ENCODE measurements at places on chromosomes 1 and 21.

GRCh38 chr1:9294910-9295636 is 2.4 kb downstream of the SPSB1 start:
- DNase-seq: no peak

DNA sequence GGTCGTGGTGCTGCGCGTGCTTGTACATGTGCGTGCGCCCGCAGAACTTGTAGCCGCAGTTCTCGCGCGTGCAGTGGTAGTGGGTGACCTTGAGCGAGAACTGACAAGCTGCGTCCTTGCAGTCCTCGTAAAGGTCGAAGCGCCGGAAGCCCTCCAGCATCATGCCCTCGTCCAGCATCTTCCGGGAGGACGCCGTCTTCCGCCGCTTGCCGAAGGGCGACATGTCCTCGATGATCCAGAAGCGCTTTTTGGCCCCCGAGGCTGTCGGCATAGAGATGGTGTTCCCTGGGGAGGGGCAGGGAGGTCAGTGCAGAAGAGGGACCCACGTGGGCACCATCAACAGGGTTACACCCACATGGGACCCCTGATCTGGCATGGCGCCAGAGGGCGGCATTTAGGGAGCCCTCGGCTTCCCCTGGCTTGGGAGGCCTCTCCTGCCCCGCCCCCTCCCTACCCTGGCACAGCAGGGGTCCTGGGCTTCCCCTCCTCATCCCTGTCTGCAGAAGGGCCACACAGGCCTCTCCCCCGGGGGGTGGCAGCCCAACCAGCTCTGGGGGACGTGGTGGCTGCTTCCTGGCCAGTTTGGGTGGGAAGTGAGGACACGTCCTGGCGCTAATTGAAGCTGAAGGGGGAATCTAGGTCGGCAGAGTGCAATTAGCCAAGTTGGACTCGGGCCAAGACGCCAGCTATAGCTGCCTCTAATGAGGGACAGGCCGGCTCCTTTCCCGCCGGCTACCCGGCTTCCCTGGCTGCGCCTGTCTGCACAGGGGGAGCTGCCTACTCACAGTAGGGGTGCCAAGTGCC is 156.5 kb downstream of the CASZ1 start:
- DNase-seq: no peak

DNA sequence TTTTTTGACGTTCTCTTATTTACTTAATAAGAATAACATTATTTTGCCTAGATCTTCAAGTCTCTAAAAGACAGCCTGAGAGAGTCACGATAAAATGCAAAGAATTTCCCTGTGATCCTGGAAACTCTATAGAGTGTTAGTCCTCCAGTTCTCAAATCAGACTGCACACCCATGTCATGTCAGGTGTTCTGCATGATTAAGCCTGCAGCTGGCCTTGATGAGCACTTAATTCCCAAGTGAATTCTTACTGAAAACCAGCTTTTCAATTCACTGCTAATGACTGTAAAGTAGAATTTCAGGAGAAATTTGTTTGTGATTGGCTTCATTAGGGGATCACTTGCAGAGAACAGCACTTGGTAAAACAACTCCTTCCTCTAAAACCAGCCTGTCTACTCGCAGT is 41.9 kb downstream of the CHML start:
- DNase-seq: no peak

GRCh38 chr1:117633936-117634335 is 28.1 kb downstream of the TENT5C start:
- no peak for DNase-seq

GRCh38 chr21:28627691-28628090 is 365.0 kb downstream of the LTN1 start:
- DNase-seq: no peak

DNA sequence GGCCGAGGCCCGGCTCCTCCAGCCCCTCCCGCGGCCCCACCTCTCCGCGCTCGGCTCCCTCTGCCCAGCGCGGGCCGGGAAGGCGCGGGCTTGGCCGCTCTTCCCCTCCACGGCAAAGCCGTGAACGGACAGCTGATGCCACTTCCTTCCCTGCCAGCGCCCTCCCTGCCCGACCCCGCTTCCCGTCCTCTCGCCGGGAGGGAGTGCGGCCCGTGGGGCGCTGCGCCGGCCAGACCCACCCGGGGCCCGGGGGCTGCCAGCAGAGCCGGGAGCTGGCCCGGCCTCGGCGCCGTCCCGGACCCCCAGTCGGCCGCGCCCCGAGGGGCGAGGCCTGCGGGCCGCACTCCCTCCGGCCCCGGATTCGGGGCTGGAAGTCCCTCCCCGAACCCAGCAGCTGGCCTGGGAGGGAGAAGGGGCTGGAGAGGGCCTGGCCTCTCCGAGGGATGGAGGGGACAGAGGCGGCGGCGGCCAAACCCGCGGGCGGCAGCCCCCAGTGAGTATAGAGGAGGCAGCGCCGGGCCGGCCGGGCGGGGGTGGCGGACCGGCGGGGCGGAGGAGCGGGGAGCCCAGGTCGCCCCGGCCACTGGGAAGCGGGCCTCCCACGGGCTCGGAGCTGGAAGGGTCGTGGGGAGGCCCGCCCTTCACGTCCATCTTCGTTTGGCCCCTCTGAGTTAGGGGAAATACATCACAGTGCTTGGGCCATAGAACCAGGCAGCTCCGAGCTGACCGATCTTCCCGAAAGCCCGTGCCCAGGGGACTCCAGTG is at the start of gene KIAA1614:
Gene KIAA1614 (plus strand): TSS at position 97 of the 765 bp plus-strand sequence. CDS start 347 bp downstream, at position 444.
- no peak for DNase-seq

DNA sequence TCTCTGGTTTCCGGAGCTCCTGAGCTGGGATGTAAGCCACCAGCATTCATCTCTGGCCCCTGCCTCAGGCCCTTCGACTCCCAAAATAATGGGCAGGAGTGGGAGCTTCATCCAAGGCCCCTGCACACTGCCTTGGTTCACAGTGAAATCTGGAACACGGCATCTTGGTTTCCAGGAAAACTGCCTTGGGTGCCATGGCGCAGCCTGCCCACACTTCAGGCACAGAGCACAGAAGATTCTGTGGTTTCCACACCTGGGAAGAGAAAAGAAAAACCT is 48.8 kb upstream of the POFUT2 start:
- no peak for DNase-seq

DNA sequence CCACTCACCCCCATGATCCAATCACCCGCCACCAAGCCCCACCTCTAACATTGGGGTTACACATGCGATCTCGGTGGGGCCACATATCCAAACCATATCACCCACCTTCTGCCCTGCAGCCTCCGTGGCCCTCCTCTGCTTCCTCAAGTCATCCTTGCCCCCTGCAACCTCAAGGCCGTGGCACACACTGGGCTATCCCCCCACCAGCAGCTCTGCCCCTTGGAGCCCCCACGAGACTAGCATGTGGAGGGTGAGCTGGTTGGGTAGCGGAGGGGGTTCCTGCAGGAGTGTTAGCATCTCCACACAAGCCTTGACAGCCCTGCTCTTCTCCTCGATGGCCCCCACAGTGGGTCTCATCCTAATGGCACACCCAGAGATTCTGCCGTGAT is 100.8 kb downstream of the TOMM20 start:
- DNase-seq: no peak

DNA sequence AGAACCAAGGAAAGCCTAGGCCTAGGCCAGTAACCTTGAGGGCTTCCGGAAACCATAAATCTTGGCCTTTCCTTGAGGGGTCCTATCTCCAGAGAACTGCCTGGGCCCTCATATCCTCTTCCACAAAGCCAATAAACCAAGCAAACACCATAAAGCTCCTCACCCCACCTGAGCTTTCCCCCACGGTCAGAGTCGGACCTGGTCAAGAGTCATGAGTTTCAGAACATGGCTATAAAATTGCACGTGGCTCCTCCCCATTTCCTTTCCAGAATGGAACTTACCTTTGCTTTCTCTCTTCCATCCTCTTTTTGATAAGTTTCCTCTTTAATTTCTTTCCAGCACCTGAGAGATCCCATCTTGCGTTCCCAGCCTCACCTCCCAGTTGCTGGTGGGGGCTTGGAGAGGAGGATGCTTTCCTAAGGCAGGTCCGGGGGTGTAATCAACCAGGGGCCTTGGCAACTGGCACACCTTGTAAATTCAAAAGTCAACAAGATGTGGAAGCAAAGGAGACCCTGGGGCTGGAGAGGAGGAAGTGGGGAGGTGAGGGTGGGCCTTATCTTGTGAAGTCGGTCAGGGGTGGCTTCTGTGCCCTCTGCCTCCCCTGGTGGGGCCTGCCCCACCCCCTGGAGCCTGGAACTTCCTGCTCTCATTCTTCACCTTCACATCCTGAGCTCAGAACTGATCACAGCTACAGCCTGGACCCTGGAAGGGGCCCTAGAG is 259.9 kb downstream of the FOXD2 start:
- no peak for DNase-seq

- no peak for DNase-seq
Observed at GRCh38 chr1:64398936-64399335, 71.0 kb upstream of the CACHD1 start.

- DNase-seq: no peak
Observed at GRCh38 chr1:244196571-244197285, 145.6 kb downstream of the ZBTB18 start.

- no peak for DNase-seq
Observed at GRCh38 chr1:101220906-101221305, 15.9 kb upstream of the S1PR1 start.

GRCh38 chr1:111920221-111921024 is 69.0 kb downstream of the KCND3 start:
- DNase-seq: no peak

DNA sequence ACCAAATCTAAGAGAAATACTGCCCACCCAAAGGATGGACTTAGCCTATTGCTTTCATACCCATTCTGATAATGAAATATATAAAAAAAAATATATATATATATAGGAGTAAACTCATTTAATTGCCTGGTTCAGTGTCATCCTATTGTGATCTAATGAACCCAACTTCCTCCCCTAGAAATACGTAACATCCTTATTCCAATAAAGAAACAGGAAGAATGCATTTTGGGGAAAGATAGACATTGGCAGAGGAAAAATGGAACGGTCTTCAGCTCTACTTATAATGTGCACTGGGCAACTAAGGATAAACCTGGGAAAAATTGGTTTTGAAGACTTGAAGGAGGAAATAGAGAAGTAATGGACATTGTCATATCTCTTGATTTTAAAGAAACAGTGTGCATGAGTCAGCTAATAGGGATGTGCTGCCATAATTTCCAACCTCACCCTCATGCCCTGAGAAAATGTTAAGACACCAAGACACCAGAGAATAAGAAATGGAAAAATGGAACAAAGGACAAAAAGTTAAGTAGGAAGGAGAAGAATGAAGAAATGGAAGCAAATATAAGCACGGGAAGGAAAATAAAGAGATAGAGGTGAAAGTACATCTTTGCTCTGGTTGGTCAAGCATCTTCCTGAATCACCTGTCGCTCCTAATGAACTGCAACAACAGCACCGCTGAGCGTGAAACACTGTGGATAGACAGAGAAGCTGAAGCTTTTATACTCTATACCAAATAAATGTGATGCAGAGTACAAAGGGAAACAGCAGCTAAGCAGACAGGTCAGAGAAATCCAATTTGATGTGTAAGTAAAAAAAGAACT is 5.4 kb downstream of the UBR4 start:
- no peak for DNase-seq

GRCh38 chr1:152461544-152461943 is 47.5 kb upstream of the CRNN start:
- no peak for DNase-seq

DNA sequence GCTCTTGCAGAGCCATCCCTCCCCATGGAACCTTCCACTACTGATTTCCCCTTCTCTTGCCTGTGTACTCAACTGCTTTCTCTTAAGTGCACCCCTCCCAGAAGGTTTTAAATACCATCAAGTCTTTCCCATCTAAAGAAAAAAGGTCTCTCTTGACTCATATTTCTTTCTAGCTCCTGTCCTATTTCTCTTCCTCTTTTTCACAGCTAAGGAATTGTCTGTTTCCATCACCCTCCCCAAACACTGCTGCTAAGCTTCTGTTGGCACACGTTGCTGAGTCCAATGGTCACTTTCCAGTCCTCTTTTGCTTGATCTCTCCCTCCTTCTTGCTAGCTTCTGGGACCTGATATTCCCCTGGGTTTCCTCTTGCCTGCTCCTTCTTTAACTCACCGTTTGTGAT is 13.3 kb upstream of the GNL2 start:
- DNase-seq: no peak

DNA sequence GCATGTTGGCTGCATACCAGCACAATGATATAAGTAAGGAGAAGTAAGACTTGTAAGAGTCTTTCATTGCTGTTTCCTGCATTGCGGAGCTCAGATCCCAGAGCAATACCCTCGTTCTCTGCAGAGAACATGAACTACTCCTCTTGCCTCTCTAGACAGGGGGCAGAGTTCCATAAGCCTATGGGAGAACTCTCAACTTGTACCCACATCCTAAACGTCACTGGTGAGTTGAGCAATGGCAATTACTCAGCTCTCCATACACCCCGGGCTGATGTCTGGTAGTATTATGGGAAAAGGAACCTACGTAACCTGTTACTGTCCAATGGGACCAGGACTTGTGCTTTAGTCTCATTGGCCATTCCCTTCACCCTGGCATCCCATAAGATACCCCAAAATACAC is 27.3 kb upstream of the ZNF496 start:
- DNase-seq: no peak

- no peak for DNase-seq
Observed at GRCh38 chr21:26368591-26369320, 198.2 kb upstream of the APP start.

GRCh38 chr1:85001742-85002141 is 4.8 kb upstream of the MCOLN2 start:
- no peak for DNase-seq

GRCh38 chr1:240319998-240320397 is 228.3 kb downstream of the FMN2 start:
- DNase-seq: no peak

- DNase-seq: no peak
Observed at GRCh38 chr1:111197598-111198284, 2.7 kb downstream of the DENND2D start.

GRCh38 chr1:217333939-217334338 is 297.0 kb downstream of the GPATCH2 start:
- no peak for DNase-seq

Data from cortex of kidney (tissue), 1 donor.